ENCODE measurements at places on chromosomes 2 and 18.

GRCh38 chr2:100831158-100831750, 11.3 kb downstream of the NPAS2 start:
- no peak for DNase-seq

DNA sequence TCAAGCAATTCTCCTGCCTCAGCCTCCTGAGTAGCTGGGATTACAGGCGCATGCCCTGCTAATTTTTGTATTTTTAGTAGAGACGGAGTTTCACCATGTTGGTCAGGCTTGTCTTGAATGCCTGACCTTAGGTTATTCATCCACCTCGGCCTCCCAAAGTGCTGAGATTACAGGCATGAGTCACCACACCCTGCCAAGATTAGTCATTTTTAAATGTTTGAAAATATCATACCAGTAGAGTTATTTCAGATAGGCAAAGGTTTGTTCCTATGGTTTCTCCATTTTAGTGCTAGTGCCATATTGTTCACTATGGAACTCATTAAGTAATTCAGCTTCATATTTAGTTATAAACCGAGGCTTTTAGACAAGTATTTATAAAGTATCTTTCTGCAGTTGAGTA, 52.3 kb downstream of the HIBCH start:
- no peak for DNase-seq

DNA sequence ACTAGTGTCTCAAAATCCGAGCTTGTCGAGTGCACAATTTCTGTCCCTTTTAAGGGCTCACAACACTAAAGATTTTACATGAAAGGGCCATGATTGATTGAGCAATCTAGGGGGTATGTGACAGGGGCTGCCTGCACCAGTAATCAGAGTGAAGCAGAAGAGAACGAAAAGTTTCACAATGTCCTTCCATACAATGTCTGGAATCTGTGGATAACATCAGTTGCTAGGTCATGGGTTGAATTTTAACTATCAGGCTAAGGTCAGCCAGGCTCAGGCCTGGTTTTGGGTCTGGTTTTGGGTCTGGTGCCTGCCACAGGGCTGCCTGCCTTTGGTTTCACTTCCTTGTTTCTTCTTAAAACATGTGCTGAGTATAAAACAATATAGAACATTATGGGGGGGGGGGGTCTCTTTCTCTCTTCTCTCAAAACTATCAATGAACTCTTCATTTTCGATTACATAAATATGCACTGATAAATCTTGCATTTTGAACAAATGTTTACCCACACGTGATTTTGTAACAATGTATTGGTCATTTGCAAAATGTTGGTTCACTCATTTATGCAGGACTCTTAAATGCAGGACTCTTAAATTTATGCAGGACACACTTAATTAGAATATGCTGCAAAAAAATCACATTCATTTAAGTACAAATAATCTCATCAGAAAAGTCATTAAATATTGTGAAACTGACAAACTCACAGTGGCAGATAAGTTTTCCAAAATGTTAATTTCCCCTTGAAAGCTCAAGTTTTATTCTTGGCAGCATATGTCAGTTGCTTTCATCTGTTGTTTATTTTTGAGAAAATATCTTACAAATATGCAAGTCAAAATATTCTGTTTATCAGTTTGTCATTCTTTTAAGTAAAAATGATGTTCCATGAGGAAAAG, 290.5 kb upstream of the KYNU start:
- DNase-seq: no peak

GRCh38 chr2:12684471-12684936, 32.2 kb upstream of the TRIB2 start:
- DNase-seq: no peak

- DNase-seq: no peak
These were observed 33.6 kb downstream of the HPCAL1 start for GRCh38 chr2:10336283-10336682.
